Frontal cortex (tissue), 4 donors: ENCODE measurements at places on chromosomes 11 and 22. TPM values are rescaled to one million over a fixed set of nuclear protein-coding genes. Genes with fewer than 3 reads are reported as not detected.

DNA sequence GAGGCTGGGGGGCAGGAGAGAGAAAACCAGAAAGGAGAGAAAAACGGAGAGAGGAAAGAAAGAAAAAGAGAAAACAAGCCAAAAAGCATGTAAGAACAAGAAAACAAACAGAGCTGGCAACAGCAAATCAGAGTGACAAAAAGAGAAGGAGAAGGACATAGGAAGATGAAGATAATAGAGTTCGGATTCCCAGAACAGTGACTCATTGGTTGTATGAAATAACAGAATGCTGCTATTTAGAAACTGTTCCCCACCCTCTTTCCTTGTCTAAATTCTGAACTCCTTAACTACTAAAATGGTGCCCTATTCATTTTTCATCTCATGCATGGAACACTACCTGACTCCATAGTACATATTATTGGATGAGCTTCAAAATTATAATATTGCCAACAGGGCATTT is 317.4 kb downstream of the C11orf87 start:
- DNase-seq, result no peak

DNA sequence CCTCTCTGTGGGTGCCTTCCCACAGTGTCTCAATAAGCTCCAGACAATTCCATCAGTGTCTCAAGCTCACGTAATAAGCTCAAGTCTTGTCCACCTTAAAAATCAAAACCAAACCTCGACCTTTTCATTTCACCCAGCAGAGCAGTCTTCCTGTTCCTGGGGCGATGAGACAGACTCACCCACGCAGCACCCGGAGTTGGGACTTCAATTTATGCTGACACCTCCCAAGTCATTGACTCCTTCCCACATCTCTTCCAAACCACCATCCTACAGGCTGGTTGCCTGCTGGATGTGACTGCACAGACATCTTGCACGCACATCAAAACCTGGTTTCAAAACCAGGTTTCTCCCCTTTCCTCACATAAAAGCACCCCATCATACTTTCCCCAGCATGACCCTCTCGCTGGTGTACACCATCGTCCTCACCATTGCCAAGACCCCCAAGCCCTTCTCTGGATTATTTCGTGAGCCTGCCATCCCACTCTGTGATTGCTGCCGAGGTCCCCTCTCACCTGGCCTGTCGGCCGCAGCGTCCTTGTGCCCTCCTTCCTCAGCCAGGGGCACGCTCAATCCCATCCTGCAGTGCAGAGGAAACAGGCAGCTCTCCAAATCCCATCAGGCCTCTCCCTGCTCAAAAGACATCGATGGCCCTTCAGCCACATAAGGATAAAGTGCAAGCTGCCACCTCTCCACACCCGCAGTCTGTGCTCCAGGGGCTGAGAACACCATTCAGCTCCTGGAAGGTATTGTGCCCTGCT is 45.1 kb upstream of the FBXO3 start:
- DNase-seq, result no peak

DNA sequence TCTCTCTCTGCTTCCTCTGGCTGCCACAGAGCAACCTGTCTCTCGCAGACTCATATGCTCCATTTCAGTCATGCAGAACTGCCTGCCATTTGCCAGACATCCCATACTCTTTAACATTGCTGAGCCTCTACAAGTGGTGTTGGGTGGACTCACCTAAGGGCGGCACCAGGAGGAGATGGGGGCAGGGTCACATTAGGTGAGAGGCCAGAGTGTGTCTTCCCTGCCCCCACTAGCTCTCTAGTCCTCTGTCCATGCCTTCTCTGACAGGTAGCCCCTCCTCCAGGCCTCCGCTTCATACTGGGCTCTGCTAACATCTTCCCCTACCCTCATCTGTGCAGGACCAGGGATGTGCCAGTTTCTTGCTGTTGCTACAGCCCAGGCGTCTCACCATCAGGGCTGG is 366.3 kb downstream of the TENM4 start:
- no peak for DNase-seq

DNA sequence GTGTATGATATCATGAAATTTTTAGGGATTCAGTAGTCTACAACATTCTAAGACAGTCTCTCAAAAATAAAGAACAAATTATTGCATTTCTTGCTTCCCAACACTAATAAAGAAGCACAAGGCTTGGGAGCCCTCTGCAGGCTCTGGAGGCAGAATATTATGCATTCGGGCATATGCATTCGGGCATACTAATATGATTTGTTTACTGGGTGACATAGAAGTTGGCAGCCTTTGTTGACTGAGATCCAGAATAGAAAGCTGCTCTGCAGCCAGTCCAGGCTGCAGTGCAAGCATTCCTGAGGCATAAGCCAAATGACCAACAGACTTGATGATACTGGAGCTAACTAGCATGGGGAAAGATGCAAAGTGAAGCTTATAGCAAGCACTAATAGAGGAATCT is 945.5 kb downstream of the OPCML start:
- no peak for DNase-seq

- no peak for DNase-seq
Measured at GRCh38 chr11:128774593-128774992, 80.7 kb downstream of the FLI1 start.

DNA sequence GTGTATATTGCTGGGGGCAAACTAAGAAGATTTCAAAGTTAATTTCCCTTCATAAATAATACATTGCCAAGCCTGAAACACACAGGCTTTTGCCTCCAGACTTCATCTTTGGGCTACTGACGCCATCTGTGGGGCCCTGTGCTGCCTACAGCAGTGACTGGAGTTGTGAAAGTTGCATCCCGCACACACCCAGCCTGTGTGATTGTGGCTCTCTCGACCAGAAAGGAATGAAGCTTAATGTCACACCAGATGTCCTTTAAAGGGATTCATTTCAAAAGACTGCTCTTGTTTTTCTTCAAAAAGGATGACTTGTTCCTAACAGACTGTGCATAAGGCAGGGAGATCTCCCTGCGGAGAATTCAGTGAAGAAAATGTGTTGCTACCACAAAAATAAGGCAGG is 210.5 kb downstream of the FAM181B start:
- no peak for DNase-seq

SLN gene
- total RNA-seq, result 35.5 TPM

KRTAP5-10 gene
- total RNA-seq, result not detected
